ENCODE measurements at places on chromosomes 7 and 10. TPM values are rescaled to one million over a fixed set of nuclear protein-coding genes. Genes with fewer than 3 reads are reported as not detected.
A peak's percentile ranks its signal among the peaks of the same experiment; 100 is the strongest.

CTAGE4 gene
- 1.1 TPM for total RNA-seq

- peak; percentile 64 for ATAC-seq
Observed at GRCh38 chr7:25803117-25803887, 348.7 kb upstream of the NFE2L3 start.

- ATAC-seq, result peak; percentile 28
Observed at GRCh38 chr7:157474685-157475084, 137.9 kb downstream of the DNAJB6 start.

- no peak for ATAC-seq
Observed at GRCh38 chr7:31253532-31253931, 87.0 kb downstream of the NEUROD6 start.

- no peak for ATAC-seq
Observed at GRCh38 chr10:46220872-46221538, 65.8 kb upstream of the ANTXRL start.

- no peak for ATAC-seq
Observed at GRCh38 chr7:19834566-19834965, 61.1 kb upstream of the TMEM196 start.

ENTPD1 gene
- 4.5 TPM for total RNA-seq

ADAMTS14 gene
- 0.06 TPM for total RNA-seq

CD36 gene
- not detected for total RNA-seq

ZNF488 gene
- total RNA-seq, result 0.08 TPM

KIFBP gene
- total RNA-seq, result 8.2 TPM

DNA sequence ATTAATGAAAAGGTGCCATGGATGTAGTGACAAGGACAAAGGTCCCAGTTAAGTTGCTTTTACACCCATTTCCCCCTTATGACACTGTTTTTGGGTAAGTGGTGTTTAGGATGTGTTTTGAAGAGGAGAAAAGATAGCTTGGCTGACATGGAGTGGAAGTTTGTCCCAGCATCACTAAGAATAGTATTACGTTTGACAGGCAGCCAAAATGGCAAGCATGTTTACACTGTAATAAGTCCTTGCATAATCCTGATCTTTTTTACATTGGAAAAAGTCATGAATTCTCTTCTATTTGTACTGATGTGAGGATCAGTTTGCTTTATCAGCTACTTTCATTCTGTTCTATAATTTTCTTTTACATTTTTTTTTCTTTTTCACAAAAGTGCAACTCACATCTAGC is 137.8 kb downstream of the CHRM2 start:
- no peak for ATAC-seq

DNA sequence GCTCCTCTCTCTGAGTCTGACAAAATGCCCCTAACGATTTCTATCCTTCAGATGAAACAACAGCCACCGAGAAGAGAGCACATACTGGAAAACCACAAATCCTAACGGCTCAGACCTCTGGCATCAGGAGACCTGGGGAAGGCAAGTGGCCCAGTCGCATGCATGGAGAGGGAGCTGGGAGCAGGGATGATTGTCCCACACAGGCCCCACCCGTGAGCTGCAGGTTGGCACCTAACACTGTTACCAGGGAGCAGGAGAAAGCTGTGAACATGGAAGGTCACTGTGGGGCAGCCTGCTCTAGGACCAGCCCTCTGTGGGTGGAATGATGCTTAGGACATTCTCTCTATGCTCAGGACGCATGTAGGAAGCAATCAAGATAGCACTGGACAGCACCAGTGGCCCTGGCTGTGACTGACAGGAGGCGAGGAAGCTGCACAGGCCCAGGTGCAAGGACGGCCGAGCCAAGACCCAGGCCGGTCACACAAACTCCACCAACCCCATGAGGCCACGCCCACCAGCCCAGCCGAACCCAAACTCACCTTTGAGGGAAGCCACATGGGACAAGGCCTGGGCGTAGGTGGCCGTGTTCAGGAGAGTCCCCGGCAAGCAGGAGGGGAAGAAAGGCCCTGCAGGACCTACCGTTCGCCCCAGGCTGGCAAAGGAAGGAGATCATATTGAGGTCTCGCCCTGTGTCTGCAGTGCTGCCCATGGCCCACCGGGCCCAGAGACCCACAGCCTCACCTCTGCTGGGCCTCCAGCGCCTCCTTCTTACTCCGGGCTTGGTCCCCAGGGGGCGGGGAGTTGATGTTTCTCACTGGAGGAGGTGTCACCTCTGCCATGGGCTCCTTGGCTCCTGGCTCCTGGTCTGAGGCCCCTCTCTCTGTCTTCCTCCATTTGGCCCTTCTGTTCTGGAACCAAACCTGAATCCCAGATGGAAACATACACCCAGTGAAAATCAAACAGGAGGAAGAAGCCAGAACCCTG is 9.7 kb downstream of the DRGX start:
- ATAC-seq, result no peak

DNA sequence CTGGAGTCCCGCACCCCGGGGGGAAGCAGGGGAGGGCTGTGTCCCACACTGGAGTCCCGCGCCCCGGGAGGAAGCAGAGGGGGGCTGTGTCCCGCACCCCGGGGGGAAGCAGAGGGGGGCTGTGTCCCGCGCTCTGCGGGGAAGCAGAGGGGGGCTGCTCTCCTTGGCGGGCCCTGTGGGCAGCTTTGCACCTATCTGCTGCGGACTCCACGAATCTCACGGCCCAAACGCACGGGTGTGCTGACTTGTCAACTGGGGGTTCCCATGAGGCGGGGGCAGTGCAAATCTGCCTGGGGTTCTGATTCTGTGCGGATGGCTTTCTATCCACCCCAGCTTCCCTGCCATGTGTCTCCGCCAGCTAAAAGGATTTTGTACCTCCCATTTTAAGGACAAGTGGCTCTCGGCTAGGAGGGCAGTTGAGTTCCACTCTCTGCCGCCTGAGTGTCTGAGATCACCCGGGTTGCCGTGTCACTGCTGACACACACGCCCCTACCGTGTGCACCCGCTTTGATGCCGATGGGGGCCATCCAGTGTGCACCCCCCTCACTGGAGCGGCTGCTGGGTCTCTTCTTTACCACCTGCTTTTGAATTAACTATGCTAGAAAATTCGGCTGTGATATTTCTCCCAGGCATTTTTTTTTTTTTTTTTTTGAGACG is 20.5 kb downstream of the GPER1 start:
- ATAC-seq, result no peak

DNA sequence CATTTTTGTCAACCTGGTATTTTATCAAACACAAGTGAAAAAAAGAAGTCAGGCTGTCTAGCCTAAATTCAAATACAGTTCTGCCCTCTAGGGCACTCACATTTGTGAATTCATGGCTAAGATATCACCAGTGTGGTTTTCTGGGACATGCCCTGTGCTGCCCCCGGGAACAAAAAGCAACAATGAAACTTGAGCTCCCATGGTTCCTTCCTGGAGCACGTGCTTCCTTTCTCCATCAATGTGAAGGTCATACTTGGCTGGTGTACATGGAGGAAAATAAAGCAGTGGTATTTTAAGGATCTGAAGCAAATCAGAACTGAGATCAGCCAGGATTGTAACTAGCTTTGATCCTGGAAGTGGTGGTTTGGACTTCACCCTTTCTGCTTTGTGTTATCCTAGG is 128.9 kb upstream of the FRMD4A start:
- ATAC-seq, result no peak

GRCh38 chr7:4612237-4612636 is 69.9 kb upstream of the FOXK1 start:
- no peak for ATAC-seq

DNA sequence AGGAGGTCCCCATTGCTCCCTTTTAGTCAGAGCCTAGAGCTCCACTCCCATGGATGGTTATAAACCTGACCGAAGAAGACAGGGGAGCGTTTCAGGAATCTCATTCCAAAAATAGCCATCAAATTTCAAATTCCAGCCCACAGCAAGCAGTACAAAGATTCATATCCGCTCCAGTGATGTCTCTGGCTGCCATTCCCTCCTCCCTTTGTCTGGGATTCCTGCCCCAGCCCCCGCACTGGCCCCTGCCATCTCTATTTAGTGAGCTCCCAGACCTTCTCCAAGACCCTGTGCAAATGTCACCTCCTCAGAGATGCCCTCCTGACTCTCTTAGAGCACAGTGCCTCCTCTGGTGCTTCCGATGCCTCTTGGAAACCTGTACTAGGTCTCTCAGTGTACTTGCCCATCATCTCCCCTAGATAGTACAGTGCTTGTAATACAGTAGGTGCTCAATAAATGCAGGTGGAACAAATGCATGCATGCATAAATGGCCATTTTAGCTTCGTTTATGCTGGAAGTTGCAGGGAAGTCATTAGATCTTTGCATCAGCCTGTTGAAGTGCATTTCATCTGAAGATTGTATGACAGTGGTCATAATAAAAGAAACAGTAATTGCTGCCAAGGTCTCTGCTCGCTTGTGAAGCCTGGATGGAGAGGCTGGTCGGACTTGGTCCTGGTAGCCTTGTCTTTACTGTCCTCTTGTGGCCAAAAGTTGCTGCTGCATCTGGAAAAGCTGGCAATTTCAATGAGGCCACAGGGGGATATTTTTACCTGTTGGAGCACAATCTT is 32.0 kb upstream of the HABP2 start:
- no peak for ATAC-seq

DNA sequence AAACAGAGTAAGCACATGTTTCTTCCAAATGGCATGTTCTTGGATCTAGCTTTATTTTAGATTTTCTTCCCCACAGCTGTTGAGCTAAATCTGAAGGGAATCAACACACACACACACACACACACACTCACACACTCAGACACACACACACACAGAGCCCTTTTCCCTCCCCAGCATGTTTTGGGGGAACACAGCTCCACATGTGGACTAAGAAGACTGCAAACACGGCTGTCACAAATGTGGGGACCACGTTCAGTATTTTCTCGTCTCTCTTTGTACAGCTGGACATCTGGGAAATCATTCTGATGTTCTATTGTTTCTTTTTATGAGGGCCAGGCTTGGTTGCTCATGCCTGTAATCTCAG is 116.3 kb downstream of the ABLIM1 start:
- ATAC-seq, result no peak

FRG2B gene
- 0.24 TPM for total RNA-seq

DNA sequence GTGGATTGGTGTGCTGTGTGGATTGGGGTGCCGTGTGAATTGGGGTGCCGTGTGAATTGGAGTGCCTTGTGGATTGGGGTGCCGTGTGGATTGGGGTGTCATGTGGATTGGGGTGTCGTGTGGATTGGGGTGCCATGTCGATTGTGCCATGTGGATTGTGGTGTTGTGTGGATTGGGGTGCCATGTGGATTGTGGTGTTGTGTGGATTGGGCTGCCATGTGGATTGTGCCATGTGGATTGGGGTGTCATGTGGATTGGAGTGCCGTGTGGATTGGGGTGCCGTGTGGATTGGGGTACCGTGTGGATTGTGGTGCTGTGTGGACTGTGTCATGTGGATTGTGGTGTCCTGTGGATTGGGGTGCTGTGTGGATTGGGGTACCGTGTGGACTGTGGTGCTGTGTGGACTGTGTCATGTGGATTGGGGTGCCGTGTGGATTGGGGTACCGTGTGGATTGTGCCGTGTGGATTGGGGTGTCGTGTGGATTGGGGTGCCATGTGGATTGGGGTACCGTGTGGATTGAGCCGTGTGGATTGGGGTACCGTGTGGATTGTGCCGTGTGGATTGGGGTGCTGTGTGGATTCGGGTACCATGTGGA is 120.6 kb upstream of the NPS start:
- ATAC-seq, result no peak

DNA sequence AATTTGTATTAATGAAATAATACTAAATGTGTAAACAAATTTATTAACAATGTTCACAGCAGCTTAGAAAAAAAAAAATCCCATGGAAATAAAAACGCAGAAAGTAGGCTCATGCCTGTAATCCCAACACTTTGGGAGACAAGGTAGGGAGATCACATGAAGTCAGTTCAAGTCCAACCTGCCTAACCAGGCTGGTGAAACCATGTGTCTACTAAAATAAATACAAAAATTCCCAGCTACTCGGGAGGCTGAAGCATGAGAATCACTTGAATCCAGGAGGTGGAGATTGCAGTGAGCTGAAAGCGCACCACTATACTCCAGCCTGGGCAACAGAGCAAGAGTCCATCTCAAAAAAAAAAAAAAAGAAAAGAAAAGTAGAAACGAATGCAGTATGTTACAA is 36.2 kb downstream of the LARP4B start:
- no peak for ATAC-seq

- ATAC-seq, result no peak
Observed at GRCh38 chr7:37514497-37514896, 65.8 kb upstream of the ELMO1 start.

DNA sequence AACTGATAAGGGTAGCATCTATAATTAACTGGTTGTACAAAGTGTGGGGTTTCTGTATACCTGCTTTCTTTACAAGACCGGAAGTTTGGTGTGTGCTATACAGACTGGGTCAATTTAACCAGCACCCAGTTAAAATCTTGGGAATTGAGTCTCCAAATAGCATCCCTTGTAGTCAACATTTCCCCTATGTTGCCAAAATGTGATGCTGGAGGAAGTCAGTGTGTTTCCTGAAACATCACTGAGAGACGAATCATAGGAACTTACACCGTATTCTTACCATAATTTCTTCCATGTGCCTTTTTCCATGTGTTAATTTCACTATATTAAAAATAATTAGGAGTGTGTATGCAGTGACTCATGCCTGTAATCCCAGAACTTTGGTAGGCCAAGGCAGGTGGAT is 1.7 kb downstream of the AKR1C4 start:
- ATAC-seq, result no peak

DNA sequence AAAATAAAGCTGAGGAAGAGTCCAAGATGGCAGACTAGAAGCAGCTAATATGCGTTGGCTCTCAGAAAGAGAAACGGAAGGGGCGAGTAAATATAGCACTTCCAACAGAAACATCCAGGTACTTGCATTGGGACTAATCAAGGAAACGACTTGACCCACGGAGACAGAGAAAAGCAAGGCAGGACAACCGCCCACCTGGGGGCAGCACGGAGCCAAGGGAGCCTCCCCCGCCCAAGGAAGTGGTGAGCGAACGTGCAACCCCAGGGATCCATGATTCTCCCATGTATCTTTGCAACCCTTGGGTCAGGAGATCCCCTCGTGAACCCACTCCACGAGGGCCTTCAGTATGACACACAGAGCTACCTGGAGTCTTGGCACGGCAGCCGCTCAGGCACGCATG is 45.4 kb upstream of the GRM3 start:
- no peak for ATAC-seq

GRCh38 chr10:93074147-93074596 is 479 bp downstream of the CYP26A1 start:
- ATAC-seq, result no peak
